ENCODE measurements at places on chromosomes 13 and 19.
A peak's percentile ranks its signal among the peaks of the same experiment; 100 is the strongest.

DNA sequence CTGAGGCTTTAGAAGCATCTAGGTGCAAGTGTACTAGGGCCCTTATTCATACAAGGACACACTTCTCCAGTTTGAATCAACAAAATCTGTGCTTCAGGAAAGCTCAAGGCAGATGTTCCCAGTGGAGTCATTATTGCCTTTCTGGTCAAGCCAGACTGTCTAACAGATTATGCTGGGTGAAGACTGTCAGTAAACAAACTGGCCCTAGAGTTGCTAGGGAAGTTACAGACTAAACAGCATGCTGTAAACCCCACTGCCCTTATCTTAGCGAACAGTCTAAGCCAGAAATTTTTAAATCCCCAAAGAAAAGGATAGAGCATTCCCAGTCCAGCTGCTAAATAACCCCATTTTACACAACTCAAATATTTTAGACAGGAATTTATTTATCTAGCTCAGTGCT lies 1701.3 kb upstream of the PRR20A start:
- DNase-seq: no peak
- H3K4me3 ChIP-seq: no peak overlapping the region
- H3K4me1 ChIP-seq: no peaks in the 10 kb centered on the region
- H3K27me3 ChIP-seq: no peaks in the 10 kb centered on the region

- no peak overlapping the region for H3K27ac ChIP-seq
- peaks cover 28% of the 10 kb centered on the region for H3K36me3 ChIP-seq
- no peaks in the 10 kb centered on the region for H3K27me3 ChIP-seq
- no peak overlapping the region for H3K4me3 ChIP-seq
- H3K4me1 ChIP-seq: peaks cover 3% of the 10 kb centered on the region
- DNase-seq: no peak
Observed at GRCh38 chr19:5114727-5115126, 145.8 kb downstream of the KDM4B start.

- no peaks in the 10 kb centered on the region for H3K4me1 ChIP-seq
- no peaks in the 10 kb centered on the region for H3K27me3 ChIP-seq
- H3K4me3 ChIP-seq: no peak overlapping the region
- no peak for DNase-seq
Observed at GRCh38 chr13:106874323-106874722, 306.4 kb upstream of the ARGLU1 start.

- no peak for DNase-seq
- H3K27ac ChIP-seq: peak overlapping the region; percentile 85
- H3K36me3 ChIP-seq: no peaks in the 10 kb centered on the region
Observed at GRCh38 chr13:100611678-100612492, 23.3 kb upstream of the GGACT start.

DNA sequence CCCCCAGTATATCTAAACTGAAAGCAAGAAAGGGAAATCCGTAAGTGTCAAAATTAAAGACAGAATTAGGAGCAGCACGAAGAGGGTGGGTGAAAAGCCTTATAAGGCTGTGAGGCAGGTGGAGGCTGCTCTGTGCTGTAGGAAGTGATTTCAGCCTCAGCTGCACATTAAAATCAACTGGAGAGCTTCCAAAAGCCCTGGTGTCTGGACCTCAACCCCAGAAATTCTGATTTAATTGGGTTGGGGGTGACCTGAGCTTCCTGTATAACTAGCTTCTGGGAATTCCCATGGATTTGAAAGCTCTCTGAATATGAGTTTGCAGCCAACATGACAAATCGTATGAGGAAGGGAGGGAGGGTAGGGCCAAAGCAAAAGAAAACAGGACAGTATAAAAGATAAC lies 242.4 kb upstream of the TMTC4 start:
- DNase-seq: no peak
- H3K27me3 ChIP-seq: peaks cover 7% of the 10 kb centered on the region
- H3K36me3 ChIP-seq: no peaks in the 10 kb centered on the region
- no peaks in the 10 kb centered on the region for H3K4me1 ChIP-seq
- H3K4me3 ChIP-seq: no peak overlapping the region

DNA sequence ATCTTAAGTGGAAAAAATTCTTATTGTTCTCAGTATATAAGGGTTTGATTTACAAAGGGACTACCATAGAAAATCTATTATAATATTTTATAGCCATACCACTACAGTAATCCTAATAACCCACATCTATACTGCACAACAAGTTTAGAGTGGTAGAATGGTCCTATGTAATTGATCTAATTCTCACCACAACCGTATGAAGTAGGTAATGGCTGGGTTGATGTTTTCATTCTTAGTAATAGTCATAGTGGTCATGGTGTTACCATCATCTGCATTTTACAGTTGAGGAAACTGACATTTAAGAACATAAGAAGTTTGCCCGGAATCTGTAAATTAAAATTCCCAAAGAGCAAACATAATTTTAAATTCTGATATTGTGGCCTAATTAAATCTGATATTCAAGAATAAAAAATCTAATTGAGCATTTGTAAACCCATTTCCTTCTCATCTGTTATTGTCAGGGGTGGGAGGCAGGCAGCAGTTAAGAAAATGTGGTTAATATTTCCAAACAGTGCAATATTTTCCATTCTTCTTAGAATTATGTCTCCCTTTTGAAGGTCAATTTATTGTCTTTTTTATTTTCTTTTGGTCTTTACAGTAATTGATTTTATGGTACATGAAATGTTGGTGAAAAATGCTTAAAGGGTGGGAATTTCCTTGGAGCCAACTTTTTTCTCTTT lies 65.6 kb downstream of the DHRS12 start:
- DNase-seq: no peak
- no peak overlapping the region for H3K27ac ChIP-seq
- H3K27me3 ChIP-seq: no peaks in the 10 kb centered on the region
- no peak overlapping the region for H3K4me3 ChIP-seq
- H3K4me1 ChIP-seq: peaks cover 2% of the 10 kb centered on the region

- peaks cover 4% of the 10 kb centered on the region for H3K36me3 ChIP-seq
- no peak for DNase-seq
- H3K4me3 ChIP-seq: peak overlapping the region; percentile 96
- no peaks in the 10 kb centered on the region for H3K27me3 ChIP-seq
- peak overlapping the region; percentile 64 for H3K27ac ChIP-seq
- H3K4me1 ChIP-seq: peaks cover 44% of the 10 kb centered on the region
Observed at GRCh38 chr19:14439014-14439413, 5.9 kb downstream of the PKN1 start.

DNA sequence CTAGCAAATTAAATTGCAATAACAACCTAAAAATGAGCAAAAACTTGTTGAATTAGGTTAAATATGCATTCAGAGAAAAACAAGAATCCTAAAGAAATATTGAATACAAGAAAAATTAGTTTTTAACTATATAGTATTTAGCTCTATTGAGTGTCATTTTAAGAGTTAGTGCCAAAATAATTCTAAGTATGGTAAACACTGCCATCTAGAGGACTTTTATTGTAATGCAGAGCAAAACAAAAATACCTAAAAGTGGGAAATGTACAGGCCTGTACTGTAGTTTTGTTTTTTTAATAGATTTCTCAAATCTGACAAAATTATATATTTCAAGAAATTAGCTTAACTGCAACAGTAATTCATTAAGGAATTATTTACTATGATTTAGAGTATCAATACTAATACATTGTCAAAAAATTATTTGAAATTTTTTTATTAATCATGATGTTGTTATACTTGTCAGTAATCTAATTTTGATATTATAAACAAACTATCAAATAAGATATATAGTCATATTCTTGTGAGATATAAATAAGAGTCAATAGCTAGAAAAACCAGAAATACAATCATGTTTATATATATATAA lies 8.2 kb upstream of the PCDH9 start:
- H3K4me1 ChIP-seq: no peaks in the 10 kb centered on the region
- no peaks in the 10 kb centered on the region for H3K36me3 ChIP-seq
- H3K27me3 ChIP-seq: no peaks in the 10 kb centered on the region
- peak; percentile 32 for DNase-seq

DNA sequence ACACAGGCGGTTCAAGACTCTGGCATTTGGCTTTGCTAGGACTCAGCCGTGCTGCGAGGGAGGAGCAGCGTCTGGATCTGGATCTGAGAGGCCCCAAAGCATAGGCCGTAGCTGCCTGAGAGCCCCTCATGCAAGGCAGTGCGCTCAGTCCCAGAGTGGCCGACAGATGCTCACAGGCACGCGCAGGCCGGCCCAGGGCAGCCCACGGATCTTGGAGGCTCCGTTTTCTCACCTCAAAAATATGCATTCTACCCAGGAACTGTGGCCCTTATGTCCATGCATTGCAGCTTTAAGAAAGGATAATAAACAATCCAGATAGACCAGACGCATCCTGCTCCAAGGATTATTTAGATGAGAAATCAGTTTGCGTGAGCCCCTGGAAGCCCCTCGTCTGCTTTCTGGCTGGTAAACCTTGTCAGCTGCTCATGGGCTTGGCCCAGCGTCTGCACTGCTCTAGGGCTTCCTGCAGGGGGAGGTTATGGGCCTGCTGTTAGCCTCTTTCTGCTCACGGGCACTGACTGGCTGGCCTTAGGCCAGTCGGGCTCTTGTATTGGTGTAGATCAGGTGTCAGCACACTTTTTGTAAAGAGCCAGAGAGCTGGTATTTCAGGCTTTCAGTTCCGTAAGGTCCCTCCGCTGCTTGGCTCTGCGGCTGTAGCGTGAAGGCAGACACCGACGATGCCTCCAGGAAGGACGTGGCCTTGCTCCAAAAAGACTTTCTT lies 24.2 kb downstream of the TEX29 start:
- no peak overlapping the region for H3K4me3 ChIP-seq
- H3K27me3 ChIP-seq: no peaks in the 10 kb centered on the region
- no peaks in the 10 kb centered on the region for H3K4me1 ChIP-seq
- DNase-seq: no peak
- peaks cover 14% of the 10 kb centered on the region for H3K36me3 ChIP-seq
- no peak overlapping the region for H3K27ac ChIP-seq

DNA sequence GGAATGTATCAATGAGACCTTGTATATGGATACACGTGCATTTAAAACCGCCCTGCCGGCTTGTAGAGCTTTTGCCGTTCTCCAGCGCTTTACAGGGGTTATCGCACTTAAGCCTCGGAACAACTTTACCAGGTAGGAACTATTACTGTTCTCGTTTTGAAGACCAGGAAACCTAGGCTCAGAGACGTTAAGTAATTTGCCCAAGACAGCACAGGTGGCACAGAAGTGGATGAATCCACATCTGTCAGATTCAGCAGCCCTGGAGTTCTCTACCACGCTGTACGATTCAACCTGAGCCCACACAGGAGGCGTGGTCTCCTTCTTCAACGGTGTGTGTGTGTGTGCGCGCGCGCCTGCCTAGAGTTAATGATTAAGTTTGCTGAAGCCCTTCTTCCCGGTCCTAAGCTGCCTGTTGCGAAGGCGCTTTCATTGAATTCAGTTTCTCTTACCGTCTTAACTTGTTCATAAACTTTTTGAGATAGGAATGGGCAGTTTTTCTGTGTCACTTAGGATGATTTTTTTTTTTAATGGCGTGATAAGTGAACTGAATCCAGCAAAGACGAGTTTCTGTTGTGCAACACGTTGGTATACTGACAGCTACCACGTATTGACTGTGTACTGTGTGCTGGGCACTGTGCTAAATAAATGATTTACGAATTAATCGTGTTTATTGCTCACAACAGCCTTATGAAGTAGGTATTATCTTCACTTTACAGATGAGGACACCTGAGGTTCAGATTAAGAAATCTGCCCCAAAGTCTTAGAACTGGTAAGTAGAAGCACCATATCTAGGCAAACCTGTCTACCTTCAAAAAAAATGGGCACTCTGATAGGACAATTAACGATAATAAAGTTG lies 67.4 kb downstream of the KCNRG start:
- DNase-seq: peak; percentile 70
- H3K36me3 ChIP-seq: no peaks in the 10 kb centered on the region
- peak overlapping the region; percentile 99 for H3K4me3 ChIP-seq
- H3K27ac ChIP-seq: peak overlapping the region; percentile 99

- no peak overlapping the region for H3K4me3 ChIP-seq
- DNase-seq: no peak
- H3K36me3 ChIP-seq: peaks cover 6% of the 10 kb centered on the region
- no peak overlapping the region for H3K27ac ChIP-seq
- H3K27me3 ChIP-seq: peaks cover 39% of the 10 kb centered on the region
- H3K4me1 ChIP-seq: peaks cover 4% of the 10 kb centered on the region
Observed at GRCh38 chr13:110136660-110137585, 170.0 kb downstream of the COL4A1 start.

GRCh38 chr19:44512326-44513298 lies 12.3 kb upstream of the ZNF180 start:
- no peaks in the 10 kb centered on the region for H3K4me1 ChIP-seq
- H3K36me3 ChIP-seq: peaks cover 25% of the 10 kb centered on the region
- H3K27ac ChIP-seq: no peak overlapping the region
- no peak overlapping the region for H3K4me3 ChIP-seq
- no peak for DNase-seq

DNA sequence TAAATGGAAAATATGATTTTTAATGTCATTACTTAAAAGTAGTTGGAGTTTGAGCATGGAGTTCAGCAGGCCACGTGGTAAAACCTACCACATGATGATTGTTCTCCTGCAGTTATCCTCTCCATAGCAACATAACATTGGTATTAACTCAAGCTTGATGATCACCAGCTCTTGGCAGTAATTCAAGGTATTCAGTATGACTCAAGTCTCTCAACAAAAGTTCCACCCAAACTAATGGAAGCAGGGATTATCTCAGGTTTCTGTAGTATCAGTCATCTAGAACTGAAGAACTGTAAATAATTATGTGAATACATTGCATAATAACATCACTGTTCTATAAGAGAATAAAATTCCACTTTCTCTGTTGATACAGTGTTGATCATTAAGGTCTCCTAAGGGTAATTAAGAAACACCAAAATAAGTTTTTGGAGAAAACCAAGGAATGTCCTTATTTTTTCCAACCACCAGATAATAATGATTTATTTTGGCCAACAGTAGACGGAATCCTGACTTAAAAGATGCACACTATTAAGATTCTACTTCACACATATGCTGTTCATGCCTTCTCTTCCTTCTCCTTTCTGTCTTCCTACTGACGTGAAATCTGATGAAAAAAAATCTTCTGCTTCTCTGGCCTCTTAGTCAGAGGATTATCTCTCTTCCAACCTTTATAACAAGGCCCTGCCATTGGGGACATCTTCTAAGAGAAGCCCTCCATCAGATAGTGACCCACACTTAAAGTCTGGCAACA lies 1092.3 kb downstream of the EFNB2 start:
- H3K4me3 ChIP-seq: no peak overlapping the region
- H3K4me1 ChIP-seq: no peaks in the 10 kb centered on the region
- no peak for DNase-seq
- H3K36me3 ChIP-seq: no peaks in the 10 kb centered on the region

GRCh38 chr13:60230593-60230992 lies 66.9 kb upstream of the DIAPH3 start:
- H3K4me3 ChIP-seq: no peak overlapping the region
- H3K27me3 ChIP-seq: peaks cover 13% of the 10 kb centered on the region
- no peak overlapping the region for H3K27ac ChIP-seq
- no peak for DNase-seq
- H3K4me1 ChIP-seq: no peaks in the 10 kb centered on the region

- no peak for DNase-seq
- H3K4me3 ChIP-seq: no peak overlapping the region
- peaks cover 4% of the 10 kb centered on the region for H3K36me3 ChIP-seq
- no peak overlapping the region for H3K27ac ChIP-seq
Observed at GRCh38 chr19:17565611-17566010, 10.2 kb downstream of the COLGALT1 start.

GRCh38 chr19:57623091-57623490 lies 9.0 kb downstream of the ZNF134 start:
- peaks cover 11% of the 10 kb centered on the region for H3K4me1 ChIP-seq
- peaks cover 56% of the 10 kb centered on the region for H3K36me3 ChIP-seq
- no peaks in the 10 kb centered on the region for H3K27me3 ChIP-seq
- no peak overlapping the region for H3K27ac ChIP-seq
- no peak for DNase-seq

Data from naive B cell (primary cell).